GM23248 (cell line): ENCODE measurements at places on chromosomes 13 and 19.

- DNase-seq, result no peak
Measured at GRCh38 chr19:30521937-30522336, 149.8 kb downstream of the ZNF536 start.

- DNase-seq, result peak; percentile 49
Measured at GRCh38 chr19:2770055-2771013, 12.7 kb downstream of the SGTA start.

DNA sequence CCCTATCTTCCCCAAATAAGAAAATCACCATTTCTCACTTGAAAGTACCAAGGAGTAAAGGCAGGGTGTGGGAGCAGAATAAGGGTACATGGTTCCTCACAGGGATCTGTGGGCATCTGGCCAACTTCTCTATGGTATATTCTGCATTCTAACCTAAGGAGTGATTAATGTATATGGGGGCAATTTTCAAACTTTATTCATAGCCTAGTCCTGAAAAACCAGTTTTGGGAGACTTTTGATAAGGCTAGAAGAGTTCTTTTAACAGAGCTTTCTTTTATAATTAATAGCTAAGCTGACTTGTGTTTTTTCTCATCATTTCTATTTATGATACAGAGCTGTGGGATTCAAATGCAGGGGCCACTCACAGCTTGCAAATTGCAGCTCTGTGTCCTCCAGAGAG lies 852 bp downstream of the SCEL start:
- no peak for DNase-seq

GRCh38 chr13:44199627-44200207 lies 173.9 kb upstream of the SERP2 start:
- no peak for DNase-seq

DNA sequence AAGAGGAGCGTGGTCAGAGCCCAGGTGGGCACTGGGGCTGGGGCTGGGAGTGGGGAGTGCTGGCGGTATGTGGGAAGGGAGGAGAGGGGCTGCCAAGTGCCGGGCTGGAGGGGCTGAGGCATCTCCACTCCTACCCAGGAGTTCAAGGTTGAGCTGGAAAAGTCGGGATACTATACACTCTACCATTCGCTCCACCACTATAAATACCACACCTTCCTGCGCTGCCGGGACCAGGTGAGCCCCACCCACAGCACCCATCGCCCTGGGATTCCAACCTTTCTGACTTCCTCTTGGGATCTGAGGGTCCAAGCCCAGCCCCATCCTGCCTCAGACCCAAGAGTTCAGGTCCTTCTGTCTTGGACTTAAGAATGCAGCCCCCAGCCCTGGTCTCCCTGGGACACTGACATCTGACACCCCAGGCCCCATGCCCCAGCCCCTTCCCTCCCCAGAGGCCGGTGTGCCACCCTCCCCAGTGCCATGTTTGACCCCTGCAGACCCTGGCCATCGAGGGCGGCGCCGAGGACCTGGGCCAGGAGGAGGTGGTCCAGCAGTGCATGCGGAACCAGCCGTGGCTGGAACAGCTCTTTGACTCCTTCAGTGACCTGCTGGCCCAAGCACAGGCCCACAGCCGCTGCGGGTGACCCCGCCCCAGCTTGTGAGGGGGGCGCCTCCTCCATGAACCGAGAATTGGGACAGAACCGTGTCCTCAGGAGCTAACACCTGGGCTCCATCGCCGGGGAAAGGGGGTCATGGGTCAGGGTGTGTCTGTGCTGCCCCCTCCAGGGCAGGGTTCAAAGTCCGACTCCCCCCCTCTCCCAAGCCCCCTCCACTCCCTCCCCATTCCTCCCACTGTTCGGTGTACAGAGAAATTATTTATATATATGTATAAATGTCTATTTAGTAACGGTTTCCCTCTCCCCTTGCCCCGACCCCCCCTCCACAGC lies 14.7 kb downstream of the RRAS start:
- no peak for DNase-seq

GRCh38 chr19:55546822-55547614 lies 1.7 kb upstream of the SBK3 start:
- DNase-seq, result peak; percentile 79

DNA sequence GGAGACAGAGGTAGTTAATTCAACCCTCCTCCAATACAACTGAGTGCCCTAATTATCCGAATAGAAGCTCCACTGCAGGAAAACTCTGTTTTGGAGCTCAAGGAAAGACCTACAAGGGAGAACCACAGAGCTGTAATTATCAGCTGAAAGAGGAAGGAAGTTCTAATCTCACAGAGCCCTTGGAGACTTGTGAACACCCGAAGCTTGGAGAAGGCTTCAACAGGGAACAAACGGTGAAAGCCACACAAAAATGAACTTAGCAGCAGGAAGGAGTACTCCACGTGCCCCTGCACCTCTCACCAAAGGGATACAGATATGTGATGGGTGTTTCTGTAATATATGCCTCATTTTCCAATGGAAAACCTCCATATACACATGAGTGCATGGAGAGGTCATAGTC lies 61.1 kb downstream of the IRS2 start:
- DNase-seq, result no peak

- peak; percentile 32 for DNase-seq
Measured at GRCh38 chr13:28568286-28568685, 73.4 kb upstream of the FLT1 start.

DNA sequence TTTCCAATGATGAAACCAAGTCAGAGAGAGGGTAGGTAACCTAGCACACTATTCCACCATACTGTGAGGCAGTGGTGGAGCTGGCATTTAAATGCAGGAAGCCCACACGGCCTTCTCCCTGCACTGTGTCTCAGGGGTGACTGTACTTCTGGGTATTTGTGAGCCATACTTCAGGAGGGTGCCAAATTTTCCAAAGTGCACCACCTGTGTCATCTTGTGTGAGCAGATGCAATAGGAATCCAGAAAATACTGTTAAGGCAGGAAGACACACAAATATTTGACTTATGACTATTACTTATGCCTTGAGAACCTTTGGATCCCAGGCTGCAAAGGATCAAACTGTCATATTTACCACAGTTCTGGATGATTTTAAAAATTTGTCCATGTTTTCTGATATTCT lies 17.3 kb downstream of the ZNF229 start:
- peak; percentile 30 for DNase-seq
